ENCODE measurements at places on chromosomes 7 and 10.

DNA sequence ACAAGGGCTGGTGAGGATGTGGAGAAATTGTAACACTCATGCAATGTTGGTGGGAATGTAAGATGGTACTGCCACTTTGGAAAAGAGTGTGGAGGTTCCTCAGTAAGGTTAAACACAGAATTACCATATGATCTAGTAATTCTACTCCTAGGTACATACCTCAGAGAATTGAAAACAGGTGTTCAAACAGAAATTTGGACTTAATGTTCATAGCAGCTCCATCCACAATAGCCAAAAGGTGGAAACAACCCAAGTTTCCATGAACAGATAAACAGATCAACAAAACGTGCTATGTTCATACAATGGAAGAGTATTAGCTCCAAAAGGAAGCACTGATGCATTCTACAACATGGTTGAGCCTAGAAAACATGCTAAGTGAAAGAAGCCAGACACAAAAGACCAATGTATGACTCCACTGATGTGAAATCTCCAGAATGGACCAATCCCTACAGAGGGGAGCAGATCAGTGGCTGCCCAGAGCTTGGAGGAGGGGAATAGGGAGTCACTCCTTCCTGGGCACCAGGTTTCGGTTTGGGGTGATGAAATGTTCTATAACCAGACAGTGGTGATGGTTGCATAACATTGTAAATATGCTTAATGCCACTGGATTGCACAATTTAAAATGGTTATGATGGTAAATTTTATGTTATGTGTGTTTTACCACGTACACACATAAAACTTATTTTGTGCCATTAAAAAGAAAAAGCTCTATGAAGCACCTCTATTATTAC, 5.7 kb upstream of the WDR86 start:
- no peak for DNase-seq

GRCh38 chr7:128000854-128001265, 30.4 kb downstream of the LRRC4 start:
- DNase-seq, result no peak

DNA sequence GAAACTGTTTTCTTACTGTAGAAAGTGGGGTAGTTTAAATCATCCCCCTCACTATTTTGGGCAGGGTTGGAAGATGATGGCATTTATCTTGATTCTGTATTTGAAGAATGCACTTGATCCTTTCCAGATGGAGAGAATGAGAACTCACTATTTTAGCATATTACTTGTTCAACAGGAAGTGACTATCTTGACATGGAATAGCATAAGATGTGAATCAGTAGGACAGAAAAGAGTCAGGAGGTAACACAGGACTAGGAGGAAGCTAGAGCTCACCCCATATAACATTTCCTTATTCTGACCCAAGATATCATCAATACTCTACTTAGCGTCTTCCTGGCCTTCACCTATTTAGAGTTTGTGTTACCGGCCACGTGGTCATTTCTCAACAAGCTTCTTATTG, 400.2 kb downstream of the PHTF2 start:
- DNase-seq, result no peak

GRCh38 chr7:133121175-133121844, 39.4 kb upstream of the CHCHD3 start:
- DNase-seq, result no peak

GRCh38 chr7:157487046-157487770, 150.4 kb downstream of the DNAJB6 start:
- DNase-seq, result no peak

- no peak for DNase-seq
Observed at GRCh38 chr7:75699993-75700392, 38.7 kb downstream of the HIP1 start.

DNA sequence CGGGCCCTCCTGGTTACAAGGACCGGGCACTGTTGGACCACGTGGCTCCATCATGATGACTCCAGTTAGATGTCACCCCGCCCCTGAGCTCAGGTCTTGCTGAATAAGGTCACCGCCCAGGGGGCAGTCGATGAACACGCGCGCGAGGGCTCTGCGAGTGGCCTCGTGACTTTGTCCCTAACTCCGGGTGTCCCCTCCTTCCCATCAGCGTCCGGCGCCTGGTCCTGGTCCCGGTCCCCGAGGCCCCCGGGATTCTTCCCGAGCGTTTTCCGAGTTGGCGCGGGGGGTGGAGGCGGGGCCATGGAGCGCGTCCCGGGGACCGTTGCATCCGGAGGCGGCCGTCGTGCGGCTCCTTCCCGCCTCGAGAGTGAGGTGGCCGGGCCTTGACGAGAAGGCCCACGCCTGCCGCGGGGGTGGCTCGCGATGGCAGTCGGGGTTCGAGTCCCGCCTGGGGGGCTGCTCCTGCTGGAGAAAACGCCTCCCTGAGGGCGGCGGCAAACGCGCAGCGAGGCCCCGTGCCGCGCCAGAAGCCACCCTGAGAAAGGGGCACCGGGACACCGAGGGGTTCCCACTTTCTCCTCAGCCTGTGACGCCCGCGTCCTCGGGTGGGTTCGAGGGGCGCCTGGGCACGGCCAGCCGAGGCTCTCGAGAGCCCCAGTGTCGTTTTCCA, 569 bp upstream of the NPTX2 start:
- DNase-seq, result no peak

GRCh38 chr10:109456566-109457301, 466.6 kb downstream of the XPNPEP1 start:
- no peak for DNase-seq

- DNase-seq, result no peak
Observed at GRCh38 chr7:116582806-116583444, 58.1 kb downstream of the CAV1 start.

DNA sequence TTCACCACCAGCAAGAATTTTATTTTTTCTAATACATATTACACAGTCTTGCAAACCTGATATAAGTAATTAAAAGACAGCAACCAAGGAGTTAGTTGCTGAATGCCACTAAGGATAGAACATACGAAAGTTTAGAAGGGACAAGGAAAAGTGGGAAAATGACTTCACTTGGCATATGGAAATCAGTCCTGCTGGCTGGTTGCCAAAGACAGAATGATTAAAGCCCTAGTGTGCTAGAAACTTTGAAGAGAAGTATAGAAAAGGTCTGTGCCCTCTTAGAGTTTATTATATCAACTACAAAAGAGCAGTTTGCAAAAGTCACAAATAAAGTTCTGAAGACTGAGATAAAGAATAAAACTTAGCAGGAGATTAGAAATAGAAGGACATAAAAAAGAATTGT, 5.8 kb upstream of the YAE1 start:
- no peak for DNase-seq

DNA sequence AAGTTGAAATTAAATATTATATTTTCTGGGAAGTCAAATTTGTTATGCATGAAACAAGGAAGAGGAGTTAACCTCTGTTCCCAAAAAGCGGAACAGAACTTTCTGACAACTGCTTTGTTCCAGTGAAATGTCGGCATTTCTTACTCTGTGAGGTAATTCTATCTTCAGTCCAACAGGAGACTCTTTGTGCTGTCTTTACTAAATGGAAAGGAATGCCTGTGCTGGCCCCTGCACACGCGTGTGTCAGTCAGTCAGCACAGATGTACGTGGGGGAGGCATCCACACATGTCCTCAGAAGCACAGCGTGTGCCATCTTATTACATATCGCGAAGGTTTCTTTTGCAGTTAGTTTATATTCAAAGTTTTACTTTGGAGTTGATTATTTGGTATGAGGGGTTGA, 37.5 kb downstream of the NET1 start:
- DNase-seq, result no peak

DNA sequence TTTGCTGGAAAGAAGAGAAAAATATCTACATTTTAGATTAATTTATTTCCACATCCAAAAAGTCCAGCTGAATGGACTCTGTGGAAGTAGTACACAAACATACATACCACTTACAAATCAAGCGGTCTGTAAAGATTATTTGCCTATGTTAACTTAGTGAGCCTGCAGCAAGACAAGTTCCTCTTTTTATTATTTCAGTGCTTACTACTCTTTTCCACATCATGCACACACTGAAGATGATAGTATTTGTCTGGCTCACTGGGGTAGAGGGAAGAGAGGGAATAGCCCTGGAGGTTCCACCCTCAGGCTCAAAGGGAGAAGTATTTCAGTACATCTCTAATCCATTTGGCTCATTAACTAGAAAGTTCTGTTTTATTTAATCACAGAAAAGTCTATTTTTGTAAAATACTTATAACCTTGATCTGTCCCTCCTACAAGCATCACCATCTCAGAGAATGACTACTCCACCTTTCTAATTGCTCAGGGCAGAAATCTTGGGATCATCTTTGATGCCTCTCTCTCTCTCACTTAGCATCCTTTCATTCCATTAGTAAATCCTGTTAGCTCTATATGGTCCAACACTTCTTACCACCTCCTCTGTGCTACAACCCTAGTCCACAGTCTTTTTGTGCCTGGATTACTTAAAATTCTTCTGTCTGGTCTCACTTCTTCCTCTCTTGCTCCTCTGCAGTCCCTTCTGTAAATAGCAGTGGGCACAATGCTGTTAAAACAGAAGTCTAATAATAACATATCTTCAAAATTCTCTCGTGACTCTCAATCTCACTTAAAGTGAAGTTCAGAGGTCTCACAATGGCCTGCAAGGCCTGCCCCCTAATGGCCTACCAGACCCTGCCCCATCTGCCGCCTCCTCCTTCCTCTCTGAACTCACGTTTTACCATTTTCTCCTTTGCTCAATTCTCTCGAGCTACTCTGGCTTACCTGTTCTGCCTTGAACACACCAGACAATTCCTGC, 64.3 kb upstream of the CCDC6 start:
- no peak for DNase-seq

GRCh38 chr7:24018331-24018730, 265.7 kb upstream of the NPY start:
- DNase-seq, result no peak

DNA sequence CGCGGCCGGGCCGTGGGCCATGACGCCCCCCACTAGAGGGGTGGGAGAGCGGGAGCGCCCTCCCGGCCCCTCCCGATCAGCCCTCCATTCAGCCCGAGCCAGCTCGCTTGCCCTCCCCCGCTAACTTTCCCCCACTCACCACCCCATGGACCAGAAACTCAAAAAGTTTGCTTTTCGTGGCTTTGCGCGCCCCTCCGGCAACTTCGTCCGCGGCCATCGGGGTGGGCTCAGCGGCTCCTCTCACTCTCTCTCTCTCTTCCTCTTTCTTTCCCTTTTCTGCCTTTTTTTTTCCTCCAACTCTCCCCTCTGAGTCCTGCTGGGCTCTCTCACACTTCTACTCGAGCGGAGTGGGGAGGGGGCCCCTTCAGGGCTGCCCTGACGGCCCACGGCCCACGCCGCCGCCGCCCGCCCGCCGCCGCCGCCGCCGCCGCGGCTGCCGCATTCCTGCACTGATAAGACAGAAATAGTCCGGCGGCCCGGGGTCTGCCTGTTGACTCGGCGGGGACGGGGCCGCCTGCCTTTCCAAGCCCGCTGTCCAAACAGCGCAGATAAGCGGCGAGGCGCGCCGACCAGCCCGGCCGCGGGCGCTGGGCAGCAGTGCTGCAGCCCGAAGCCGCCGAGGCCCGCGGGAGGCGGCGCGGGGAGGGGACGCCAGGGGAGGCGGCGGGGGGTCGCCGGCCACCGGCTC, at the start of gene SMARCD3:
TSS of gene SMARCD3 (minus strand) at position 349 of the 688 bp plus-strand sequence. CDS start at position 217, 132 bp downstream.
- DNase-seq, result peak; percentile 46

DNA sequence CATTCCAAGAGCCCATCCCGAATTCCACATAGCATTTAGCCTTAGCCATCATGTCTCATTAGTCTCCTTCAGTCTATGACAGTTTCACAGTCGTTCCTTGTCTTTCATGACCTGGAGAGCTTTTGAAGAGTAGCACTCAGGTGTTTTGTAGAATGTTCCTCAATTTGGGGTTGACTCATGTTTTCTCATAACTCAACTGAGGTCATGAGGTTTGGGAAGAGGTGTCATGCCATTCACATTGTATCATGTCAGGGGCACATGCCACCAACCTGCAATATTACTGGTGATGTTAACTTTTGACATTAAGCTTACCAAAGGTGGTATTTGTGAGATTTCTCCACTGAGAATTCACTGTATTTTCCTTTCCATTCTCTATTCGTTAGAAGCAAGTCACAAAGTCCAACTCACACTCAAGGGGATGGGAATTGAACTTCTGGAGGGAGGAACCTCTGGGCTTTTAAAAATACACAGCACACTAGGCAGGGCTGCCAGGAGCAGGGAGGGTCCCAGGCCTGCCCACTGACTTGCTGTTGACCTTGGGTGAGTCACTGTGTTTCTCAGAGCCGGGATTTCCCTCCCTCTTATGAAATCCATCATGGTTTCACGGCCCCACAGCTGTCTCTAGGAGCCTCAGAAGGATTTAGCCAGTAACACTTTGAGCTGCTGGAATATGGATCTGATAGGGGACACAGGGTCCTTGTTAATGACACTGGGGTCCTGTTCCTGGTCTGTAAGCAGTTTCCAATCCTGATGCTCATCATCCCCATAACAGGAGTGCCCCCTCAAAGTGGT, 74.4 kb upstream of the TCF7L2 start:
- DNase-seq, result no peak

DNA sequence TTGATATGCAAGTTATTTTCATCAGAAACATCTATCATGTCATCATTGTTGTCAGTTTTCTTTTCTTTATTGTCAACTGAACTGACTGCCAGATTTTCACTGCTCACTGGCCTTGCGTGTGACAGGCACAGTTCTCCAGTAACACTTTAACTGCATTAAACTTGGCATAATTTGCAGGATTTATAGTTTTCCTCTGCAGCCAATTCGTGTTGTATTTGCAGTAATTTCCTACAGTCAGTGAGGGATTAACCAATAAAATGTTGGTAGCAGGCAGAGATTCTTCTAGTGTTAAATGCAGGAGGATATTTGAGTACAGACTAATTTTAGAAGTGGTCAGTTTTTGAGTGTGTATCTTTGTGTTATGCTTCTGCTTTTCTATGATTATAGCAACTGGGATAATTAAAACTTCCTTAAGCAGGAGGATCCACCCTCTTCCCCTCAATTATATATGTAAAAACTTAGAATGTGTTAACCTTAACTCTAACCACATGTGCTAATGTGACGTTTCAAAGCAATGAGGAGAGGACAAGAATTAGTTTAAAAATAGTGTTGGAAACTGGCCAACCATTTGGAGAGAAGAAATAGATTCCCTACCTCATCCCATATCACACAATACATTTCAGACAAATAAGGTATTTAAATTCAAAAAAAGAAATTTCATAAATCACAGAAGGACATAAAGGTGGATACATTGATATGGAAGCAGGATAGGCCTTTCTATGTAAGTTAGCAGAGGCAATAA, 365.5 kb upstream of the BMPER start:
- DNase-seq, result no peak

DNA sequence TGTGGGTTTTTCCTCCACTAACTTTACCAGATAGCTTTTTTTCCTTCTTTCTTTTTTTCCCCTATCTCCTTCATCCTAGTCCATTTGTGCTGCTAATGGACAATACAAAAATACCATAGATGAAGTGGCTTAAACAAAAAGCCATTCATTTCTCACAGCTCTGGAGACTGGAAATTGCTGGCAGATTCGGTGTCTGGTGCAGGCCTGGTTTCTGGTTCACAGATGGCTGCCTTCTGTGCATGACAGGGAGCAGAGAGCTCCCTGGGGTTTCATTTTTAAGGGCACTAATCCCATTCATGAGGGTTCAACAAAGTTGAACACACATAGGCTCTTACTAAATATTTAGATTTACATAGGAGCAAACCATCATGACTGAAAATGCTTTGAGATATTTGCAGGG, 467.4 kb downstream of the TYW1 start:
- no peak for DNase-seq
